ENCODE measurements at places on chromosomes 7 and 10.
A peak's percentile ranks its signal among the peaks of the same experiment; 100 is the strongest.

DNA sequence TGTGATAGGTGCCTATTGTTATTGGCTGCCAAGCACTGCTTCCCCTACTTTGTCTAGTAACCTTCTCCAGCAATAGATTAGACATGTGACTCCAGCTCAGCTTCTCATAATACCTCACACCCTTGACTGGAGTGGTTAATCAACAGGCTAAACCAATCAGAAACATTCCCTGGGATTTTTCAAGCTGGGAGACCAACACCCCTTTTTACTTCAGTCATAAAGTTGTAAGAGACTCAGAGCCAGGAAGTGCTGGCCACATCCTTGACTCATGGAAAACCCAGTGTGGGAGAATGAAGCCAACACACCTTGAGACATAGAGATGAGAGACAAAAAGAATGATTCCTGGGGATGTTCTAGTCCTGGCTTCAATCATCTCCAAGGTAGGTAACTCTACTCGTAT, 62.6 kb upstream of the HECTD2 start:
- no peak for DNase-seq

- DNase-seq: no peak
Observed at GRCh38 chr10:38027986-38028385, 17.5 kb downstream of the ZNF33A start.

DNA sequence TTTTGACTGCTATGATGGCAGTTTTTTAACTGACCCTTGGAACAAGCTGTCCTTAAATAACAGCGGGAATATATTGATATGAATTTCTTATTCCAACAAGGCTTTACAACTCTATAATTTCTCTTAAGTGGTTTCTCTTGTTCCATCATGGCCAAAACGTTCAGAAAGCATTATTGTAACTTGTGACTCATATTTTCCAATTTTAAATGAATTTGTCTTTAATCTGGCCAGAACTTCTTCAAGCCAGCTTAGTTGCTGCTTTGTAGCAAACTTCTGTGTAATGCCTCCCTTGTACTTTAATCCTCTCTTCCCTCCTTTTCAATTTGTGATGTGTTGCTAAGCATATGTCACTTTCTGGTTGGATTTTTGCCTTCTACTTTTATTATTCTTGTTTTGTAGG, 271.9 kb downstream of the KIF20B start:
- no peak for DNase-seq

GRCh38 chr10:18260310-18260922, 120.2 kb downstream of the CACNB2 start:
- no peak for DNase-seq

- no peak for DNase-seq
Observed at GRCh38 chr10:107264742-107265141, 100.2 kb upstream of the SORCS1 start.

- no peak for DNase-seq
Observed at GRCh38 chr7:129728875-129729467, 117.5 kb downstream of the NRF1 start.

DNA sequence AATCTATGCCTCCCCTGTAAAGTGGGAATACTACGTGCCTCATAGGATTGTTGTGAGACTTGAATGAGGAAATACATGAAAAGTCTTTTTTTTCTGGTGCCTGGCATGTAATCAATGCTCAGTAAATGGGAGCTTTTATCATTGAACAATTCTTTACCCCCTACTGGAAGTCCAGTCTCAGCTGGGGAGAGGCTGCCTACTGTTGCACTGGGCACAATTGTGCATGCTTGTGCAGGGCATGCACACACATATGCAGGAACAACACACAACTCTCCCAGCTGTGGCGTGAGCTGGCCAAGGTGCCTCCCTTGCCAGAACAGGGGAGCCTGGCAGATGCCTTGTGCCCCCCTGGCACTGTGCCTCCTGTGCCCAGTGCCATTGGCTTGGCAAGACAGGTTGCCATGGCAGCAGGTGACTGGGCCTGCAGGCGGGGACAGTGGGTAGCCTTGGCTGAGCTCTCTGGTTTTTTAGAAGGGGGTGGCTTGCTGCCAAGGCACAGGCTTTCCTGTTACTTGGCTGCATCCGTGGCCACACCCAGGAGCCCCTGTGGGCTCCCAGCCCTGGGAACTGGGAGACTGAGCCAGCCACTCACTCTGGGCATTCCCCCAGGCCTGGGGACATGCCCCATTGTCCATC, 16.1 kb upstream of the PALD1 start:
- no peak for DNase-seq

DNA sequence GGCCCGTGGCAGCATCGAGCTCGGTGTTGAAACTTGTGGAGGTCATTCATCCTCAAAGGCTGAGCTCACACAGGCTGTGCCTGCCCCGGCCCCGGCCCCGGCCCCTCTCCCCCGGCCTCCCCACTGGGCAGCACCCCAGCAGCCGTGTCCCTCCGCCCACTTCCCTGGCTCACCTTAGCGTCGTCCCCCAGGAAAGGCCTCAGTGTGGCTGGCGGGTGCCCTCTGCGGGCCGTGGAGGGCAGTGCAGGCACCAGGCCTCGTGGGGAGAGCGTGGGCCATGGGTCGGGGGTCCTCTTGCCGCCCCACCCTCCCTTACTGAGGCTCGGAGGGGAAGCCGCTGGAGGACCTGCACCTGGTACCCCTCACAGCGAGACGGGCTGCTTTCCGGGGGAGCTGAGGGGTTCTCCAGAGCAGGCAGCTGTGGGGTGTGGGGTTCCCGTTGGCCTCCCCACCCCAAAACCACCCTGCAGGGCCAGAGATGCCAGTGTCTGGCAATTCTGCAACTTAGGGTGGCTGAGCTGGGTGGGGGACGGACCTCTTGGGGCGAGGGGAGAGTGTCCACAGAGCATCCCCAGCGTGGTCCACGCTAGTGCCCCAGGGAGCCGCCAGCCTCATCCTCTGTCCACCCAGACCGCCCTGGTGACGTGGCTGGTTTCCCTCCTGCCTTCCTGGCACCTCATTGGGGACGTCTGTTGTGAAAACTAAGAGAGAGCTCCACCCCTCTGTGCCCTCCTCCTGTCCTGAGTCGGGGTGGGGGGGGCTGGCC, 44.2 kb upstream of the DPYSL4 start:
- DNase-seq: no peak

GRCh38 chr10:74586088-74586585, 240.3 kb upstream of the KAT6B start:
- DNase-seq: peak; percentile 54

DNA sequence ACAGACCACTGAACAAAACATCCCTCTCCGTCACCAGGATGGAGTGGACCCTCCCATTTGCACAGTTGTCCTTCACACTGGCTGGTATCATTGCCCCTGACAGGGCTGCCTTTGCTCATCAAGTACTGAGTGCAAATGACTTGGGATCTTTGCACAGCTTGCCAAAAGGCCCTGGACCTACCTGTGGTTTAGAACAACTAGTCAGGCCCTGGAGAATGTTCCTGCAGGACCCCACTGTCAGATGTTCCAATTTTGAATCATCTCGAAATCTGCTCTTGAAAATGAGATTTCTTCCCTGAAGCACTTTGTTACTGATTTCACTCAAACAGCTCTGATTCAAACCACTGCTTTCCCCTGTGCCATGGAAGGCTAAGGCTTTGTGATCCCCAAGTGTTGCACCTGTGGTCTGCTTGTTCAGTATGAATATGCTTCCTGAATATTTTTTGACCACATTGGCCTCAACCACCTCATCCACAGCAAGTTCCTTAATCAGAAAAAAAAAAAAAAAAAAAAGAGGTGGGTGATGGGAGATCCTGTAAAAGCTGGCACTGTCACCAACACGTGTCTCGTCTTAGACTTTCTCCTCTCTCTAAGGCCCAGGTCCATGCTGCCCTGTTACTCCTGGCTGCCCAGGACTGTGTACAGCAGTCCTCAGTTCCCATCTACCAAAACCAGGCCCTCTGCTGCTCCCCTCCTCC, 2.7 kb upstream of the AOAH start:
- DNase-seq: no peak

GRCh38 chr10:81472927-81473470, 402.0 kb upstream of the NRG3 start:
- no peak for DNase-seq

DNA sequence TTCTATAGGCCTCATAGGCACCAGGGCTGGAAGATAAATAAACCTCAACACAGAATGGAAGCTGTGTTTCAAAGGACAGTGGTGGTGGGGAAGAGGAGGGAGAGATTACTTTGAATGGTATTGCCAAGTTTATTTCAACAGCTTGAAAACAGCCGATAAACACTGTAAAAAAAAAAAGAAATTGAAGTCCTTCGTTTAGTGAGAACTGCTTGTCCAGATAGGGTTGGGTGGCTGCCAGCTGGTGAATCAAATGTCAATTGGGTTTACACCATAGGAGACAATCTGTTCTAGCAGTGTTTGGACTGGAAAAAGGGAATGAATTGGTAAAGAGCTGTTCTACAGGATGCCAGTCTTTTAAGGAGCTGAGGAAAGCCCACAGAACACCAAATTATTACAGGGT, 254.8 kb downstream of the PHF14 start:
- no peak for DNase-seq

DNA sequence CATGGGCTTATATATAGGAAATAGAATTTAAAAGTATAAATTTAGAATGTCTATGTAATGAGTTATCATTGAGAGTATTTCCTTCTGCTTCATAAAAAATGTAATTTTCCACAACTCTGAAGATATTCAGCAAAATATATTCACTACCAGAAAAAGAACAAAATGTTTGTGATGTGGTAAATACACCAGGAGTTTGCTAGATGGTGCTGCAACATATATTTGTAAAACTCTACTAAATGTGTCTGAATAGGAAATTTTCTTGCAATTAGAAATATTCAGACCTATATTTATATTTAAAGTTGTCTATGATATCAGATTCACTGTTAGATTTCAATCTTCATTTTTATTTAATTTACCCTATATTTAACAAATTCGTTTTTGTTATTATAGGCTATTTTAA, 201.1 kb downstream of the PPP1R3A start:
- no peak for DNase-seq
